ENCODE measurements at places on chromosomes 2 and 18. TPM values are rescaled to one million over a fixed set of nuclear protein-coding genes. Genes with fewer than 3 reads are reported as not detected.

- H3K27ac ChIP-seq = no peak overlapping the region
- no peaks in the 10 kb centered on the region for H3K4me1 ChIP-seq
- no peak overlapping the region for H3K4me3 ChIP-seq
- no peaks in the 10 kb centered on the region for H3K36me3 ChIP-seq
- peak; percentile 80 for DNase-seq
Observed at GRCh38 chr2:199979832-199980628, 24.6 kb downstream of the MAIP1 start.

- no peak overlapping the region for H3K27ac ChIP-seq
- H3K27me3 ChIP-seq = no peaks in the 10 kb centered on the region
- H3K4me3 ChIP-seq = no peak overlapping the region
- no peaks in the 10 kb centered on the region for H3K4me1 ChIP-seq
Observed at GRCh38 chr18:43648002-43648401, 370.7 kb upstream of the SYT4 start.

GRCh38 chr2:149089068-149089467 is 50.6 kb downstream of the LYPD6B start:
- H3K27ac ChIP-seq = no peak overlapping the region
- H3K4me1 ChIP-seq = no peaks in the 10 kb centered on the region
- H3K36me3 ChIP-seq = no peaks in the 10 kb centered on the region
- H3K27me3 ChIP-seq = no peaks in the 10 kb centered on the region

GRCh38 chr18:46421973-46422551 is 235.0 kb downstream of the LOXHD1 start:
- DNase-seq = peak; percentile 65
- H3K4me1 ChIP-seq = no peaks in the 10 kb centered on the region
- no peak overlapping the region for H3K4me3 ChIP-seq
- no peaks in the 10 kb centered on the region for H3K36me3 ChIP-seq
- H3K27ac ChIP-seq = no peak overlapping the region

Gene B3GNT7
- total RNA-seq = 7.4 TPM

Gene FAM161A
- total RNA-seq = 5.0 TPM

DNA sequence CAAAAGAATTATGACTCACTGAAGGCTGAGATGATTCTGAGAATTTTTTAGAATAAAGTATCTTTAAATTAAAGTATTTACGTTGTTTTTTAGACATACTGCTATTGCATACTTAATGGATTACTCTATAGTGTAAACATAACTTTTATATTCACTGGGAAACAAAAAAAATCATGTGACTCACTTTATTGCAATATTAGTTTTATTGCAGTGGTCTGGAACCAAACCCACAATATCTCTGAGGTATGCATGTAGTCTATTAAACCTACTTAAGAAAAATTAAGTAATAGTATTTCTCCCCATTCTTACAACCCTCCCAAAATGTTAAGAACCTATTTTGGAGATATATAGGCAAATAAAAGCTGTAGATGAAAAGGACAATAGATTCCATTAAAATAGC is 142.9 kb upstream of the ZNF521 start:
- DNase-seq = no peak
- H3K27ac ChIP-seq = no peak overlapping the region
- no peaks in the 10 kb centered on the region for H3K36me3 ChIP-seq
- H3K4me1 ChIP-seq = no peaks in the 10 kb centered on the region

GRCh38 chr2:46841621-46842020 is 74.0 kb downstream of the MCFD2 start:
- peaks cover 5% of the 10 kb centered on the region for H3K4me1 ChIP-seq
- no peaks in the 10 kb centered on the region for H3K27me3 ChIP-seq
- H3K36me3 ChIP-seq = no peaks in the 10 kb centered on the region
- DNase-seq = no peak

- H3K27me3 ChIP-seq = no peaks in the 10 kb centered on the region
- H3K36me3 ChIP-seq = no peaks in the 10 kb centered on the region
- H3K27ac ChIP-seq = no peak overlapping the region
- H3K4me1 ChIP-seq = no peaks in the 10 kb centered on the region
- no peak for DNase-seq
Observed at GRCh38 chr2:112156152-112156986, 18.2 kb downstream of the FBLN7 start.

DNA sequence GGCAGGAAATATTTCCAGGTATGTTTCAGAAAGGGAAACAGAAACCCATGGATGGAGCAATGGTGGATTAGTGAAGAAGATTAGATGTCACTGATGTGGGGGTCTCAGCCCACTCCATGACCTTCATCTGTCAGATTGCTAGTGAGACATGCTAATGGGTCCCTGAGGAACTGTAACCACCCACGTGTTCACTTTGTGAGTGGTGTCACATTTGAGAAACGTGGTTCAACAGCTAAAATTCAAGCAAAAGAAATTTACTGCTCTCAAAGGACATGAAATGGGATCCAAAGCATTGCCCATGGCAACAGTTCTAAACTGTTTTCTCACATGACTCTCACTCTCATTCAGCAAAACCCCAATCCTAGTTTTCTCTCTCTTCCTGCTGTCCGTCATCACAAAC is 776.1 kb downstream of the ERBB4 start:
- no peaks in the 10 kb centered on the region for H3K36me3 ChIP-seq
- no peak overlapping the region for H3K4me3 ChIP-seq
- DNase-seq = no peak
- H3K4me1 ChIP-seq = no peaks in the 10 kb centered on the region
- H3K27ac ChIP-seq = no peak overlapping the region

GRCh38 chr2:39435741-39436591 is 1.1 kb downstream of the MAP4K3 start:
- H3K4me1 ChIP-seq = peaks cover 6% of the 10 kb centered on the region
- no peaks in the 10 kb centered on the region for H3K36me3 ChIP-seq
- peak overlapping the region; percentile 94 for H3K27ac ChIP-seq
- no peaks in the 10 kb centered on the region for H3K27me3 ChIP-seq

GRCh38 chr2:102112692-102113665 is 29.6 kb upstream of the IL1R1 start:
- H3K36me3 ChIP-seq = no peaks in the 10 kb centered on the region
- H3K4me1 ChIP-seq = peaks cover 27% of the 10 kb centered on the region
- DNase-seq = no peak
- H3K27me3 ChIP-seq = no peaks in the 10 kb centered on the region
- peak overlapping the region; percentile 87 for H3K27ac ChIP-seq

DNA sequence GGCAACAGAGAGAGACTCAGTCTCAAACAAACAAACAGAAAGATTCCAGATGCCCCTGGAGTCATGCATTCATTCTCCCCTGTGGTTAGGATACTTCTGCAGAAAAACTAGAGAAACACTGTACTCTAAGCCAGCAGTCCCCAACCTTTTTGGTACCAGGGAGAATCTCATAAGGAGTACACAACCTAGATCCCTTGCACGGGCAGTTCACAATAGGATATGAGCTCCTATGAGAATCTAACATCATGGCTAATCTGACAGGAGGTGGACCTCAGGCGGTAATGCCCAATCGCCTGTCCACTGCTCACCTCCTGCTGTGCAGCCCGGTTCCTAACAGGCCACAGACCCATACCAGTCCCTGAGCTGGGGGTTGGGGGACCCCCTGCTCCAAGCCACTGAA is 18.3 kb downstream of the PSME4 start:
- H3K4me3 ChIP-seq = no peak overlapping the region
- H3K27me3 ChIP-seq = no peaks in the 10 kb centered on the region
- no peak overlapping the region for H3K27ac ChIP-seq
- no peak for DNase-seq
- no peaks in the 10 kb centered on the region for H3K36me3 ChIP-seq

Gene CNTNAP5
- 0.11 TPM for total RNA-seq

Gene PLEK
- 0.59 TPM for total RNA-seq

DNA sequence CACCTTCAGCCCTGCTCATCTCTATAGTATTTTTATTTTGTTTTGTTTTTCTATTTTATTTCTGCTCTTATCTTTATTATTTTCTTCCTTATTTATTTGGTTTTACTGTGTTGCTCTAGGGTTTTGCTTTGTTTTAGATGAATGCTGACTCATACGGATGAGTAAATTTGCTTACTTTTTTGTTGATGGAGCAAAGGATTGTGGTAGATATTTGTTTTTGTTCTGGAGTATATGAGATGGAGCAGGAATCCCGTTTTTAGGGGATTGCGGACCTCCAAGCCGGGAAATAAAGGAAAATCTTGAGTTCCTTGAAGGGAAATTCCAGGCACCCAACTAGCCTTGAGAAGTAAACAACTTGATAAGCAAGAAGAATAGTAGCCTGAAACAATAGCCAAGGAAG is 15.3 kb upstream of the COLEC12 start:
- no peaks in the 10 kb centered on the region for H3K36me3 ChIP-seq
- DNase-seq = no peak
- H3K4me1 ChIP-seq = no peaks in the 10 kb centered on the region
- no peaks in the 10 kb centered on the region for H3K27me3 ChIP-seq

Gene TBR1
- 0.45 TPM for total RNA-seq

- no peaks in the 10 kb centered on the region for H3K36me3 ChIP-seq
- DNase-seq = no peak
- H3K4me3 ChIP-seq = no peak overlapping the region
- no peaks in the 10 kb centered on the region for H3K27me3 ChIP-seq
- no peak overlapping the region for H3K27ac ChIP-seq
- H3K4me1 ChIP-seq = no peaks in the 10 kb centered on the region
Observed at GRCh38 chr2:55309446-55309845, 40.4 kb upstream of the MTIF2 start.

- no peaks in the 10 kb centered on the region for H3K27me3 ChIP-seq
- H3K27ac ChIP-seq = no peak overlapping the region
- no peak for DNase-seq
- no peaks in the 10 kb centered on the region for H3K36me3 ChIP-seq
Observed at GRCh38 chr2:72985891-72986683, 68.8 kb downstream of the EMX1 start.

DNA sequence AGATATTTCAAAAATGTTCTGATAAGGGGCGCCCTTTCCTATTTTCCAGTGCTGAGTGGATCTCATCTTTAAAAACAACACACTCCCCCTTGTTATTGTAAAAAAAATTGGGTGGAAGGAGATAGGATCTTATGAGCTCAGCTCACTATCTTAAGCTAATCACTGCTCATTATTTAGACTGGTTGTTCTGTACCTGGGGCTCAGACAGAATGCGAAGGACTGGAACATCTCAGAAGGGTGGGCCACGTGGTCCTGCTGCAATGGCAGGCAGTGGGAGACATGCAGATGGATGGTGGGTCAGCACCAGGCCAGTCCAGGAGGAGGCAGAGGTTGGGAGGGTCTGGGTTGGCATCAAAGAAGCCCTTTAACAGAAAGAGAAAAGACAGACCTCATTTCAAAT is 48.3 kb upstream of the GPR155 start:
- no peak for DNase-seq
- no peaks in the 10 kb centered on the region for H3K36me3 ChIP-seq
- no peaks in the 10 kb centered on the region for H3K27me3 ChIP-seq
- H3K27ac ChIP-seq = no peak overlapping the region

Gene ADCYAP1
- total RNA-seq = 2.7 TPM

- no peak for DNase-seq
- H3K27ac ChIP-seq = no peak overlapping the region
- H3K36me3 ChIP-seq = no peaks in the 10 kb centered on the region
- H3K27me3 ChIP-seq = no peaks in the 10 kb centered on the region
Observed at GRCh38 chr18:67864677-67865340, 348.3 kb upstream of the DSEL start.

DNA sequence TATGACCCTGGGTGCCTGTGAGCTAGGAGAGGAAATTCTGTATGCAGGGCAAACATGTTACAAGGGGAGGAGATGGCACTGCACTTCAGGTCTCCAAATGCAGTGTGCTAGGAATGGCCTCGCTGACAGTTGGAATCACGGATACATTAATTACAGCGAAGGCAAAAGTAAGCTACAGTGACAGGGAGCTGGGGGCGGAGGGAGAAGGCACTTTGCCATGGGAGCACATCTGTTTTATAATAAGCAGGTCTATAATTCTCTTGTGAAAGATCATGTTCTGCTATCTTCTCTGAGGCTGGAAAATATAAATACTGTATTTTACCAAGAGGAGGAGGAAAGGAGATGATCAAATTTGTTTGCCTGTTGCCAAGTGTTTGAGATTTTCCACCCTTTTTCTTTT is 56.3 kb upstream of the FZD5 start:
- no peak for DNase-seq
- no peak overlapping the region for H3K4me3 ChIP-seq
- no peak overlapping the region for H3K27ac ChIP-seq
- H3K36me3 ChIP-seq = no peaks in the 10 kb centered on the region

DNA sequence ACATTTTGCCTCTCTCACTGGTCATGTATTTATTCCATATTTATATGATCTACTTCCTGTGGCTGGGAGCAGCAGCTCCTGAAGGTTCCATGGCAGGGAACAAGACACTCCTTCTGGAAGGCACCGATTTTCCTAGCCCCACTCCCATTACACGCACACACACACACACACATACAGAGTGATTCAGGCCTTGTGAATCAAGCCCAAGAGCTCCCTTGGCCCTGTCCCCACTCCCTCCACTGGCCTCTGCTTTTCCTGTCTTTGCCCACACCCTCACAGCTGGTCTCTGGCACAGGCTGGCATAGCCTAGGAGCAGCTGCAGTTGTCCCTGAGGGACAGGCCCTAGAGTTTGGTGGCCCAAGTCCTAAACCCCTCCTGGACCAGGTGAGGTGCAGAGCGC is 201.7 kb downstream of the NAPG start:
- no peak overlapping the region for H3K27ac ChIP-seq
- H3K4me3 ChIP-seq = no peak overlapping the region
- H3K4me1 ChIP-seq = no peaks in the 10 kb centered on the region
- H3K36me3 ChIP-seq = no peaks in the 10 kb centered on the region

- H3K27me3 ChIP-seq = no peaks in the 10 kb centered on the region
- H3K36me3 ChIP-seq = no peaks in the 10 kb centered on the region
- H3K4me3 ChIP-seq = no peak overlapping the region
- no peak overlapping the region for H3K27ac ChIP-seq
- no peaks in the 10 kb centered on the region for H3K4me1 ChIP-seq
- no peak for DNase-seq
Observed at GRCh38 chr2:13819896-13820295, 812.6 kb upstream of the LRATD1 start.

GRCh38 chr2:165055082-165055851 is 99.9 kb upstream of the SLC38A11 start:
- H3K4me1 ChIP-seq = no peaks in the 10 kb centered on the region
- H3K27ac ChIP-seq = no peak overlapping the region
- no peaks in the 10 kb centered on the region for H3K36me3 ChIP-seq
- H3K4me3 ChIP-seq = no peak overlapping the region
- H3K27me3 ChIP-seq = no peaks in the 10 kb centered on the region
- DNase-seq = no peak

Gene CD226
- 0.59 TPM for total RNA-seq

Gene SLC1A4
- 21.2 TPM for total RNA-seq

GRCh38 chr2:40418614-40419363 is 33.1 kb downstream of the SLC8A1 start:
- H3K4me1 ChIP-seq = no peaks in the 10 kb centered on the region
- no peaks in the 10 kb centered on the region for H3K27me3 ChIP-seq
- no peak for DNase-seq
- H3K36me3 ChIP-seq = no peaks in the 10 kb centered on the region
- H3K4me3 ChIP-seq = no peak overlapping the region
- H3K27ac ChIP-seq = peak overlapping the region; percentile 34

Data from prostate gland (tissue), 2 donors.